ENCODE measurements at places on chromosomes 7 and 10.

DNA sequence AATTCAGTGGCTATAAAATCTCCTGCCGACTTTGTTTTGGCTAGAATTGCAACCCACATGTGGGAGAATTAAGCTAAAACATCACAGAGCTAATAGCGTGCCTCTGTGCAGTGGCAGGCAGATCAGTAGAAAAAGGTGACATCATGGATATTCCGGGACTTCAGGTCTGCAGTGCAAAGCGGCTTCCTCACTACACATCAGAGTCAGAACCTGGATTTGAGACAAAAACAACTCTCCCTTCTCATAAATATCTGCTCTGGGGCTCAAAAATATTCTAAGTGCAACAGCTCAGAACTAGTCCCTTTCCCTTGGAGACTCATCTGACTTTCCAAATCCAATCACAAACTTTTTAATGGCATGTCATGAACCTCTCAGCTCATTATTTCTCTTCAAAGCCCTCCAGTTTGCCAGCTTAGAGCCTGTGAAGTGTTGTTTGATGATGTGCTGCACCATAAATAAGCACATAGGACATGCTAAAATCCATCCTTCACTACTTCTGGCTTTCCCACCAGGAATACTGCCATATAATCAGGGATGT, 337.1 kb downstream of the RNLS start:
- DNase-seq: no peak

- no peak for DNase-seq
Measured at GRCh38 chr7:130394421-130395195, 14.3 kb downstream of the CPA1 start.

- DNase-seq: no peak
Measured at GRCh38 chr7:111784296-111784695, 222.0 kb upstream of the IMMP2L start.

- no peak for DNase-seq
Measured at GRCh38 chr7:6578114-6579084, 1.1 kb downstream of the ZDHHC4 start.

DNA sequence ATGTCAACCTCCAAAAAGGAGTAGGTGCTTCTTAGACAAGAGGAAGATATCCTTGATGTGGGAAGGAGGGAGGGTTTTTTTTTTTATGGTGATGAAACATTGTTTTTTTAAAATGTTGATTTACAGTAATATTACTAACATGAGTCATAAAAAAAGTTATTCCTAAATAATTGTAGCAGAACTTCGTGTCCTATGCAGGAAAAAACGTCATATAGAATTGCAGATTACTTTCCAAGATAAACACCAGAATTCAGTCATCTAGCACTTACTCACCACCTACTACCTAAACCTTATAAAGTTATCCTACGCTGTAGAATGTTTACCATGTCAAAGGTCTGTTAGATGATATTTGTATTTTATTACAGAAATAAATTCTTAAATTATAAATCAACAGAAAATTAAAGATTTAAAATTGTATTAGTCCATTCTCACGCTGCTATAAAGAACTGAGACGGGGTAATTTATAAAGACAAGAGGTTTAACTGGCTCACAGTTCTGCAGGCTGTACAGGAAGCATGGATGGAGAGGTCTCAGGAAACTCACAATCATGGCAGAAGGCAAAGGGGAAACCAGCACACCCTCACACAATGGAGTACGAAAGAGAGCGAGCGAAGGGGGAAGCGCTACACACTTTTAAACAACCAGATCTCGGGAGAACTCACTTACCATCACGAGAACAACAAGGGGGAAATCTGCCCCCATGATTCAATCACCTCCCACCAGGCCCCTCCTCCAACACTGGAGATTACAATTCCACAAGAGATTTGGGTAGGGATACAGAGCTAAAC, 105.2 kb upstream of the NEBL start:
- DNase-seq: no peak

DNA sequence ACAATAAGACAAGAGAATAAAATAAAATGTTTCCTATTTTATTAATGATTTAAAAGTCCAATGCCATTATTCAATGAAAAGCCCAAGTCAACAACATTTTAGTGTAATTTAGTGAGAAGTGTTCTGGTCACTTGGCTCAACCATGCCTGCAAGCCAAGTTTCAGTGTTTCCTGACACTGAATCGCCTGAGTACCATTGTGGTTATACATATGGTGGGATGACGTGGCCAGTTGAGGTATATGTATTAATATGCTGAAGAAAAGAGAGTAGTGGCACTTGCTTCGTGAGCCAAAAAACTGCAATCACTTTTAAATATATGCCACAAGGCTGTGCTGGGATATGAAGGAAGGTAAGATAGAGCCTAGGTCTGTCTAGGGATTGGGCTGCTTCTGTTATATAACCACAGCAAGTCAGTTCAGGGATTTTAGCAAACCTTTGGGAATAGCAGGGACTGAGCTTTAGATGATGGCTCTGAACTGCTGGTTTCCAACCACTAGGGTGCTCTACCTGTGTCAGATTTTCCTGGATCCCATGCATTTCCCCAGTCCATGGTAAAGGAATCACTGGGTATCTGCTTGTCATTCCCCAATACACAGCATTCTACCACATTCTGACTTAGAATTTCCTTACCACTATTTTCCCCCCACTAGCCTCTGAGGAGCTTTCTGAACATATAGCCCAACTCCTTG, 214.0 kb upstream of the PRPS1L1 start:
- no peak for DNase-seq

All from stimulated activated CD8-positive, alpha-beta memory T cell treated with anti-CD3 and anti-CD28 coated beads, Interleukin-4, amount 100 ng/mL, for 1 hour (primary cell).